CD8-positive, alpha-beta T cell (primary cell): ENCODE measurements at places on chromosomes 12 and 14.
A peak's percentile ranks its signal among the peaks of the same experiment; 100 is the strongest.

DNA sequence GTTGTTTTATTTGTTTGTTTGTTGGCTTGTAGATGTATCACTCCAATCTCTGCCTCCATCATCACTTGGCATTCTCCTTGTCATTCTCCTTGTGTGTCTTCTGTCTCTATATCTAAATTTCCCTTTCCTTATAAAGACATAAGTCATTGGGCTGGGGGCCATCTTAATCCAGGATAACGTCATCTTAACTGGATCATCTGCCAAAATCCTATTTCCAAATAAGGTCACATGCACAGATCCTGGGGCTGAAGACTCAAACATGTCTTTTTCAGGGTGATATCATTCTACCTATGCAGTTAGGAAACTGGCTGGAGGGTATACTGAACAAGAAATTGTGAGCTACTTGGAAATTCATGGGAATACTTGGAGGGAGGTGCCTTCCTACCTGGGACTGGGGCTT is 8.7 kb upstream of the CCDC60 start:
- DNase-seq = no peak

- peak; percentile 54 for DNase-seq
Observed at GRCh38 chr12:116276652-116277466, 634 bp downstream of the MED13L start.

- no peak for DNase-seq
Observed at GRCh38 chr12:87323369-87323768, 705.8 kb downstream of the C12orf50 start.

DNA sequence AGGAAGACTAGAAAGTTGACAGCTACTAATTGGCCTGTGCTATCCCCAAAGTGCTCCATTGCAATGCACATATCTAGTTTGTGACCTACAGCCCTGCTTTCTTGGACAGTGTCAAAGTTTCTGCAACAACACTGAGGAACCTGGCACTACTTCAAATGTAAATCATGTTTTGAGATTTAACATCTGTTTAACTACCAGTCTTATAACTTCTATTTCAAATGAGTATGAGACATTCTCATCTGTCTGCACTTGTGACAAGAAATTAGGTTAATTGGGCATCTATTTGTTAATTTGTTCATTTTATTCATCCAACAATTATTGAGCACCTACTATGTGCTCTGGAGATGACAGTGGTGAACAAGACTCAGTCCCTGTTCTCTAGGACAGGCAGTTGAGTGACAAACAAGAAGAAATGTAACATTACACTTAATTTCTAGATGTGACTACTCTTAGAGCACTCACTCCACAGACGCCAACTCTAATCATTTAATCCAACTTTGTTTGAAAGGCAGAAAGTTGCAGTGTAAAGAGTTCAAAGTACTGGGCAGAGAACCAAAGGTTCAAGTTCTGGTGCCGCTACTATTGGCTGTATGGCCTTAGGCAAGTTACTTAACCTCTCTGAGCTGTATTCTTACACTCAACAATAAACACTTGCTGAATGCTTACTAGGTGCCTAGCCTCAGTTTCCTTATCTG is 74.8 kb downstream of the HECTD4 start:
- no peak for DNase-seq

GRCh38 chr12:77998236-77998786 is 167.6 kb downstream of the NAV3 start:
- DNase-seq = no peak

- no peak for DNase-seq
Observed at GRCh38 chr14:60652674-60653651, 3.7 kb upstream of the SIX1 start.

GRCh38 chr14:68753690-68754089 is 39.2 kb downstream of the ZFP36L1 start:
- no peak for DNase-seq

DNA sequence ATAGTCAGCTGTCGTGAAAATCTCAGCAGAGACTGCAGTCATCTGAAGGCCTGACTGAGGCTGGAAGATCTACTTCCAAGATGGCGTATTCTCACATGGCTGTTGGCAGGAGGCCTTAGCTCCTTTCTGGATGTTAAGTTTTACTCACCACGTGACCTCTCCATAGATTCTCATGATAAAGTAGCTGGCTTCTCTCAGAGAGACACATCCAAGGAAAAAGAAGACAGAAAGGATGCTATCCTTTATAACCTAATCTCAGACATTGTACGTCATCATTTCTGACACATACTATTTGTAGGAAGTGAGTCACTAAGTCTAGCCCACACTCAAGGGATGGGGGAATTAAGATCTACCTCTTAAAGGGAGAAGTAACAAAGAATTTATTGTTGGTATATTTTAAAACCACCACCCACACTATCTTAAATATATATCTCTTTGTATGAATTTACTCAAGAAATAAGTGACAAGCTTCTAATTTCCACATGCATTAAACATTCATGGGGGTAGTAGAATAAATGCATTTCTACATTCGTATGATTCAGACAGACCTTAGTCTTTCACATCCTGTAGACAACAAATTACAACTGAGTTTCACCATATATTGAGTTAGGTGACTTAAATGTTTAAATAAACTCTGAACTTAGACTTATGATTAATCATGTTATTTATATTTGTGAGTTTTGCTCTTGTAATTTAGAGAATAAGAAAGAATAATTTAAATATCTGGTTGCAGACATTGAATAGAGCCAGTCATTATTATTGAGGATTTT is 411.0 kb downstream of the LRIG3 start:
- DNase-seq = no peak

DNA sequence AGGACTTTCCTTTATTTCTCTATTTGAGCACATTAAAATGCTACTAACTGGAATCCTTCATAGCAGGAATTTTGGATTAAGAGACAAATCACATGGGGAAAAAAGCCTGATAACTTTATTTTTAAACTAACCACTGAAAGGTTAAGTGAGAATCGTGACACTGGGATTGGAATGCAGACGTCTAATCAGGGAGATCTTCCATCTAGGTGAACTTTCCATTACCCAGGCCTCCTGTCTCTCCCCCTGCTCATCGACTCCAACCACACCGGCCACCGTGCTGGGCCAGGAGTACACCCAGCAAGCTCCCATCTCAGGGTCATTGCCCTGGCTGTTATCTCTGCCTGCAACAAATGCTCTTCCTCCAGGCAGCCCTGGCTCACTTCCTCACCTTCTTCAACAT is 19.0 kb downstream of the PTGER2 start:
- DNase-seq = no peak

DNA sequence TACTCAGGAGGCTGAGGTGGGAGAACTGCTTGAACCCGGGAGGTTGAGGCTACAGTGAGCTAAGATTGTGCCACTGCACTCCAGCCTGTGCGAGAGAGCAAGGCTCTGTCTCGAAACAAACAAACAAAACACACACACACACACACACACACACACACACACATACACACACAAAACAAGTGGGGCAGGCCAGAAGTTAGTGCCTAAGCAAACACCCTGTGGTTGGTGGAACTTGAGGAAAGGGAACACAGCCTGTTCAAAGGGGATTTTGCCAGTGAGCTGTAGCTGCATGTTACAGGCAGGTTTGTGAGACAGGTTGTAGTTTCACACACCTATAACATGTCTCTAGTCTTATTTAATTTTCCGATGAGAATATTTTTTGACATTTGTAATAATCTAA is 175.3 kb upstream of the CLEC14A start:
- DNase-seq = no peak

GRCh38 chr14:64763801-64764621 is 59.8 kb downstream of the PLEKHG3 start:
- DNase-seq = no peak

DNA sequence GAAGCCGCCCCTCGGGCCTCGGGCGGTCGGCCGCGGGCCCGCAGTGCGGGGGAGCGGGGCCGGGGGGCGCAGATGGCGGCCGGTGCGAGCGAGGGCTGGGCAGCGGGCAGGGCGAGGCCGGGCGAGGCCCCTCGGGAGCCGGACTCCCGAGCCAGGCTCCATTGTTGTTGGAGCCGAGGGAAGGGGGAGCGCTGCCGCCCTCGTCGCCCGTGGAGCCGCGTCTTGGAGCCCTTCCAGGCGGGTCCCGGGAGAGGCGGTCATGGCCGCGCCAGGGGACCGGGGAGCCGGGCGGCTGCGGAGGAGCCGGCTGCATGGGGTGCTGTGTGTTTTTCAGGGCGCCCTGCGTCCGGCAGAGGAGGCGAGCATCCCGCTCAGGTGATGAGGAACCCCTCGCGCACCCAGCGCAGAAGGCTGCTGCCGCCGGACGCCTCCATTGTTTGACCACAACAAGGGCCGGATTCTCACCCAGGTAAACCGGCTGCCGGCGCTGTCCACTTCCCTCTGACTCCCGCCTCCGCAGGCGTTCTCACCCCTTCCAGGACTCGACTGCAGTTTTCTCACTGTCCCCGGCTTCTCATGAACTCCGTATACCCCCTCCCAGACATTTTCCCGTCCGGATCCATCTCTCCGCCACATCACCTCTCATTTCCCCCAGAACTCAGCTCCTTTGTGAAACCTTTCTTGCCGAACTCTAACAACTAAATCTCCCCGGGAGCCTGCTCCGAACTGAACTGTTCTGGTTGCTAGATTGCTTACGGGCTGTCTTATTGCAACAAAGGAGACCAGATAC is 732 bp downstream of the ZNF664 start:
- no peak for DNase-seq

GRCh38 chr12:5376591-5377207 is 55.2 kb upstream of the NTF3 start:
- no peak for DNase-seq

- no peak for DNase-seq
Observed at GRCh38 chr12:96121271-96121711, 72.9 kb upstream of the ELK3 start.
